HEK293T (cell line): ENCODE measurements at places on chromosomes 2 and 18.

GRCh38 chr2:219521066-219521880 is 7.0 kb downstream of the ASIC4 start:
- peak; percentile 79 for DNase-seq

DNA sequence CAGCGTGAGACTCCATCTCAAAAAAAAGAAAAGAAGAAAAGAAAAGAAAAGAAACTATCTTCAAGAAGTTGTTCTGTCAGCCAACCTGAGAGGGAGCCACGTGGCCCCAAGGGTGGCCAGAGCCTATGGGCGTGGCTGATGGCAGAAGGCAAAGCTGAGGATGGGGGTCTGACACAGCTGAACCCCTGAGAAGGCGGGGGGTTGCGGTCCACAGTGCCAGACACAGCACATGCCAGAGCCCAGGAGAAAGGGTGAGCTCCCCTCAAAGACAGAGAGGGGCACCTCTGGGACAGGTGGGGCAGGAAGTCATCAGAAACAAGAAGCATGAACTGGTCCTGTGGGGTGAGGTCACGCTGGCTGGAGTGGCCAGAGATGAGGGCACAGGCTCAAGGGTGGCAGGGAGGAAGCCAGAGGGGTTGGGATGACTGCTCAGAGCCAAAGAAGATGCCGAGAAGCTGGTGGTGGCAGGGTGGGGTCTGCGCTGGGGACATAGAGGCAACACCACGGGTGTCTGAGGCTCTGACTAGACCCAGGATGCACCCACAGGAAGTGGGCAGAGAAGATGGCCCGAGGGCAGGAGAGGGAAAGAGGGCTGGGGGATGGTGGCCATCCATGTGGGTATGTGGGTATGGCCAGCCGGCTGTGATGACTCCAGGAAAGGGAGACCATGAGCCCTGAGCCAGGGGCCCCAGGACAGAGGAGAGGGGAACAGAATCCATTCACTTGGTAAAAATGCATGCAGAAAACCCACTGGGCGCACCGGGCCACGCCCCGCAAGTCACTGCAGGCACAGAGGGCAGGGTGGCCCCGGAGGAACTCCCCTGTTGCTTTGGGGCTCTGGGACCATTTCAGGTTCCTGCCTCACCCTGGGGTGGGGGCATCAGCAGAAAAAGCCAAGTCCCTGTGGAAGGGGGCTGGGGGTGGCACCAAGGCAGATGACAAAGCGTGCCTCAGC is 8.4 kb downstream of the KIF1A start:
- no peak for DNase-seq

GRCh38 chr2:64230540-64230939 is 86.3 kb upstream of the PELI1 start:
- no peak for DNase-seq

- no peak for DNase-seq
Observed at GRCh38 chr2:60058781-60059180, 494.7 kb downstream of the BCL11A start.

GRCh38 chr2:214750529-214750928 is 59.0 kb downstream of the BARD1 start:
- no peak for DNase-seq

GRCh38 chr2:20599001-20599600 is 51.8 kb downstream of the HS1BP3 start:
- DNase-seq = no peak

DNA sequence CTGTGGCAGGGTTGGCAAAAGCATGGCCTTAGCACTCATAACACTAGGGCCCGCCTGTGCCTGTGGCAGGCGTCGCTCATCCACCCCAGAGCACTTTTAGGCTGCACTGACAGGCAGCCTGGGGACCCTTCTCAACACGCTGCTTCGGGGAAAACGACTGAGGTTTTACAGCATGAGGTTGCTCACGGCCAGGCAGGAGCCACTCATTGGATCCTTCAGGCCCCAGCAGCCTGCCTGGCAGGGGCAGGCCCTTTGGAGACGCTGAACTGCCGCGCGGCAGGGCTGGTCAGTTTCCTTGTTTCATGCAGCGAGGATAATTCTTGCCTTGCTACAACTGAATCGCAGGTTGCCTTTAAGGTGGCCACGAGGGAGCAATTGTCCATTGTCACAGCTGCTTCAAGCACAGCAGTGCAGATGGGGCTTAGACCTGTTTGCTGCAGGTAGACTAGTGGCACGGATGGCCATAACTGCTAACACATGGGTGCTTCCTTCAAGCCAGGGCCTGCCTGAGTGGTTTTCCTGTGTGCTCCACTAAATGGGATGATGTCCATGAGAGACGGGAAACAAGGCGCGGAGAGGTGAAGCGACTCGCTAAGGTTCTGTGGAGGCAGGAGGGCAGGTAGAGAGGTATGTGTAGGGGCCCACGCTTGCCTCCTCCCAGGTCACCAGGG is 49.9 kb upstream of the HS6ST1 start:
- DNase-seq = no peak

DNA sequence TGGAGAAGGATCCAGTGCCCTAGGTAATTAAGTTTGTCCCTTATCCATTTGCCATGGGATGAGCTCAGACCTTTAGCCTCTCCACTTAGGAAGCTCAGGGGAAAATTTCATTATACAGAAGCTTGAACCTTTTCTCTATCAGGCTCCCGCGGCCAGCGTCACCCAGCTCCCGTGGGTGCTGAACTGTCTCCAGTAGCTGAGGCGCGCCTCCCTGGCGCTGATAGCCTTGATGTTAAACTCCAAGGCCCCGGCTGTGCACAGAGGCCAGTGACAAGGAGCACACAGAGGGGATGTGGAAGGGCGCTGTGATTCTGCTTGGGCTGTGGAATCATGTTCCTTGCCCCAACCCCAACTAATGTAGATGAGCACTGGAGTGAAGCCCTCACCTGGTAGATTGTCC is 50.8 kb downstream of the NRP2 start:
- no peak for DNase-seq

GRCh38 chr2:148048475-148049221 is 27.8 kb downstream of the MBD5 start:
- no peak for DNase-seq

DNA sequence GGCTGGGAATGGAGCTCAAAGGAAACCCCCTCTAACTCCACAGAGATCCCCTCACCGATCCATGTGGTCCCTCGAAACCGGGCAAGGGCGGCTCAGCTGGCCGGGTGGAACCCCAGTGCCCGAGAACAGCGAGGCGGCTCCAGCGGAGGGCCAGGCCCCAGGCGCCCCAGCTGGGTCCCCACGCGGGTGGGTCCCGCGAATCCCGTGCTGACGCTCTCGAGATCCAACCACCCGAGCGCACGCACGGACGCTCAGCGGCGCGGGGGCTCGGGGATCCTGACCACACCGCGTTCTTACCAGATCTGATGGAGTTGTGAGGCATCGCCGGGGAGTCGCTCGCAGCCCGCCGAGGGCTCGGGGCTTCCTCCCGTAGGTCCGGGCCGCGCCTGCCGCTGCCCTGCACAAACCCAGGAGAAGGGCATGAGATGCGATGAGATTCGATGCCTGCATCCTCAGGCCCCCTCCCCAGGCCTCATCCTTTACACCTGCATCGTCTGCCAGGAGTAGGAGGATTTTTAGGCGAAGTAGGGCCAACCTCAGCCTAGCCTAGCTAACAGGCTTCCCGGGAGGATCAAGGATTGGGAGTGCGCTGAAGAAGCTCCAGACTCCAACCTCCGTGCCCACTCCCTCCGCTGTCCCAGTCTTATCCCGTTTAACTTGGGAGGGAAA is 514 bp downstream of the PAX8 start:
- DNase-seq = no peak

- DNase-seq = no peak
Observed at GRCh38 chr2:173550143-173550542, 195.5 kb downstream of the CDCA7 start.
